ENCODE measurements at places on chromosomes 12 and 14. TPM values are rescaled to one million over a fixed set of nuclear protein-coding genes. Genes with fewer than 3 reads are reported as not detected.

The OR4K13 gene
- total RNA-seq: not detected

The WNT1 gene
- not detected for total RNA-seq

The RERGL gene
- not detected for total RNA-seq

The RAB15 gene
- total RNA-seq: 3.4 TPM

The GLI1 gene
- total RNA-seq: 0.03 TPM

The ERC1 gene
- total RNA-seq: 14.6 TPM

The ASCL1 gene
- total RNA-seq: not detected

The TCL1A gene
- total RNA-seq: not detected

The SMCO3 gene
- total RNA-seq: not detected

The RAD51AP1 gene
- 33.4 TPM for total RNA-seq

The FRMD6 gene
- total RNA-seq: 44.6 TPM

- DNase-seq: peak; percentile 4
These were observed 82.2 kb downstream of the PAPOLA start for GRCh38 chr14:96584199-96584906.

DNA sequence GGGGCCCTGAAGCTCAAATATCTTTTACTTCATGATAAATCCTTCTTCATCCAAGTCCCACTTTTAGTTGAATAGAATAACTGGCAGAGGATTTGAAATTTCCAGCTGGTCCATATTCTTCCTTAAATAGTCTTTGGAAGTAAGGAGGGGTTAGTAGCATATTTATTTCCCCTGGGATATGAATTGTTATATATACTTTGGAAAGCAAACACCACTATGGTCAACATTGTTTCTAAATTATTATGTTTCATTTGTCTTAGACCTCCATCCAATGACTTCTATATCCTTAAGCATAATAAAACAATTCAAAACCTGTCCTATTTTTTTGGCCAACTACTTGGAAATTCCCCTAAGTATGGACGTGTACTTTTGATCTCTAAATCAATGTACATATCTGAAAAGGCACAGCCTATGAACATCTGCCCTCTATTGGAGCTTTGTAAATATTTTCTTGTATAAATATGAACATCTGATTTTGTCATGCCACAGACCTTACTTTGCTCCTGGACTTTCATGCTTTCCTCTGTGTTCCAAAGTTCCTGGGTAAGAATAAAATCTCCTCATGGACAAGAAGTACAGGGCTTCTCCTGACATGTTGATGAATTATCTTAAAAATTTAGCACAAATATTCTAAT, 1212.0 kb downstream of the GALC start:
- no peak for DNase-seq

DNA sequence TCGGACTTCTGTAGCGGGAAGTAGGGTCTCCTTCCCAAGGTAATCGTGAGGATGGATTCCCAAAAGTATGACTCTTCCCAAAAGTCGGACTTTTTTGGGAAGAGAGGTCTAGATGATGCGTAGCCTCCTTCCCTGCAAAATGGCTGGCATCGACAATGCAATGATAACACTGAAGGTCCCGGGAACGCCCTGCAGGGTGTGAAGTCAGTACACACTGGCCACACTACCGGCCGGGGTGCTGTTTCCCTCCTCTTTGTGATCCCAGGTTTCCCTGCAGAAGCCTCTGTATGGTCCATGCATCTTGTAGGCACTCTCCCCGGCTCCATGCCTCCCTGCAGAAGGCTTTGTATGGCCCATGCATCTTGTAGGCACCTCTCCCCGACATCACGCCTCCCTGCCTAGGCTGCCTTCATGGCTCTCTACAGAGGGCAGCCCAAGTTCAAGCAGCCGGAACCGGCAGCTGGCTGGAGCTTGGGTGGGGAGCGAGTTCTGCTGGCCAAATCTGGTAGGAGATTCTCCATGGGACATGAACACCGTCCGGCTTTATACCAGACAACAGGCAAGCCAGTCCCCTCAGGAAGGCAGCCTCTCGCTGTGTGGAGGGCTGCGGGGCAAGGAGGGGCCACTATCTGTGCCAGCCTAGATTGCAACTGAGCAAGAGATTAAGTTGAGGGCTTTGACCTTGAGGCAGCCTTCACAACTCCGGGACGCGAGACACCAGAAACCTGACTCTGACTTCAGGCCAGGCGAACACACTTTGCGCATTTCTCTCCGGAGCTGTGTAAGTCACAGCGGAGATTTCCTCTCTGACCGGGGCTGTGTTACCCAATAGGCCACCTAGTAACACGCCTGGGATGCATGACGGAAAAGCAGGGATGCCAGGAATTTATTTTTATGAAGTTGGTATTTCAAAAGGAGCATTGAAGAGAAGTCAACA, 23.5 kb downstream of the FZD10 start:
- no peak for DNase-seq

GRCh38 chr14:104404922-104405321, 174.6 kb upstream of the C14orf180 start:
- no peak for DNase-seq

DNA sequence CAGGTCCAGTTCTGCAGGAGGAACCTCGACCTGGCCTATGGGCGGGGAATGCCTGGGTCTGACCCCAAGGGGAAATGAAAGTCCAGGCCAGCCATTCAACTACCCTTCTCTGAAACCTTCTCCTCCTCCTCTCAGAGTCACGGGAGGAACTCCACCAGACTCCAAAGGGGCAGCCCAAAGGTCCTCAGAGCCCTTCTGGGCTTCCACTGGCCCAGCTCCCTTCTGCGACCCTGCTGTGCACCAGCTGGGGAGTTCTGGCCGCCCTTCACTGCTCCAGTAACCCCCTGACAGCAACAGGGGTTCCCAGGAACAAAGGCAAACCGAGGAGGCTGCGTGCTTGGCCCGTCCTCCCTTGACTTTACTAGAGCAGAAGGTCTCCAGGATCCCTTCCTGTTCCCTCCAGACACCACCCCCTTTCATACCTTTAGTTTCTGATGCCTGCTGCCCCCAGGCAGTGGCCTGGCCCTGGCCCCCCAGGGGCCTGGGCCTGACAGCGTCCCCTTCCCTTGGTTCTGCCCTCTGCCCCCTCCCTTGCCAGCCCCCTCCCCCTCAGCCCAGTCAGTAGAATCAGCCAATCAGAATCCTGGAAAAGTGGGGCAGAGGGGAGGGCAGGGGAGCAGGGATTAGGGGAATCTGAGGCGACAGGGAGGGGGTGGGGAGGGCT, 850 bp upstream of the ZNF385A start:
- no peak for DNase-seq

- DNase-seq: no peak
These were observed 6.0 kb downstream of the GPR132 start for GRCh38 chr14:105059035-105059924.

DNA sequence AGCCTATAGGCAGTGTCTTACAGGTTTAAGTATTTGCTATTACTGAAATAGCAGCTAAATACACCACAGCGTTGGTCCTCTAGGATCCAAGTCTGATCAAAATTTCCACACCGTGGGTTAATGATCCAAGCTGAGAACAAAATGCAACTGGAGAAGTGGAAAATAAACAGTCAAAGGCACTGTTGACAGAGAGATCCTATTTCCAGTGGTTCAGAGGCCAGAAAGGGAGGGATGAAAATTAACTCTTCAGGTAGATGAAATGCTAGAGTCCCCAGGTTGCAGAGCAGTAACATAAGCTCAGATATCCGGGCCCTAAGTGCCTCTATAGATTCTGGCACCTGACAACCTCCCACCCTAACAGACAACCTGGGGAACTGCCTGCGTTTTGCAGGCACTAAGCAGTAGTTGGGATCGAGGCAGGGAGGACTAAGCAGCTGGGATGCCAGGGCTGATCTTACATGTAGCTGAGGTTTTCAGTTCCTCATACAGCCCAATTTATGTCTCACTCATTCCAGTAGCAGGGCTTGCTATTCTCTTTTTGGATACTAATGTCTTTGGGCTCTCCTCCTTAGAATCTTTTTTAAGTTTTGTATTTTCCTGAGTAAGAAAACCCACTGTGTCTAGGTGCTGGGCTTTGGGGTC, 42.7 kb upstream of the CRACR2A start:
- DNase-seq: no peak

DNA sequence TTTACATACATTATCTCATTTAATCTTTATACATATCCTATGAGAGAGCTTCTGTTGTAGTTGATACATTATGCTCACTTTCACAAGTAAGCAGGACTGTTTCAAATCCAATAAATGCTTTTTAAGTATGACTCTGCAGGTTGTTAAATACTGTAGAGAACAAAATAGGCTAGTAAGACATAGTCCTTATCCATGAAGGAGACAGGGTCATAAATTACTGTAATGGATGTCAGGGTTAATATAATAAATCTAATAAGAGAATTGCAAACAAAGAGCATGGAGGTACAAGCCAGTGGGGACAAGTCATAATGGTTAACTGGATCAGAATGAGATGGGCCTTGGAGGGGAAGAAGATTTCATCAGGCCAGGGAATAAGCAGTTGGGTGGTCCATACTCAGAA, 303.8 kb upstream of the RGS6 start:
- DNase-seq: no peak

GRCh38 chr12:115798309-115798917, 479.1 kb downstream of the MED13L start:
- DNase-seq: no peak

DNA sequence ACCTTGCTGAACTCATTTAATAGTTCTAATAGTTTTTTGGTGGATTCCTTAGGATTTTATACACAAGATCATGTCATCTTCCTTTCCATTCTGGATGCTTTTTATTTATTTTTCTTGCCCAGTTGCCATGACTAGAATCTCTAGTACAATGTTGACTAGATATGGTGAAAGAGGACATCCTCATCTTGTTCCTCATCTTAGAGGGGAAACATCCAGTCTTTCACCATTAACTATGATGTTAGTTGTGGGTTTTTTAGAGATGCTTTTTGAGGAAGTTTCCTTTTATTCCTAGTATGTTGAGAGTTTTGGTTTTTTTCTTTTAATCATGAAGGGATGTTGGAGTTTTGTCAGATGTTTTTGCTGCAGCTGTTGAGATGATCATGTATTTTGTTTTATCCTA, 8.7 kb downstream of the ANKRD13A start:
- no peak for DNase-seq

DNA sequence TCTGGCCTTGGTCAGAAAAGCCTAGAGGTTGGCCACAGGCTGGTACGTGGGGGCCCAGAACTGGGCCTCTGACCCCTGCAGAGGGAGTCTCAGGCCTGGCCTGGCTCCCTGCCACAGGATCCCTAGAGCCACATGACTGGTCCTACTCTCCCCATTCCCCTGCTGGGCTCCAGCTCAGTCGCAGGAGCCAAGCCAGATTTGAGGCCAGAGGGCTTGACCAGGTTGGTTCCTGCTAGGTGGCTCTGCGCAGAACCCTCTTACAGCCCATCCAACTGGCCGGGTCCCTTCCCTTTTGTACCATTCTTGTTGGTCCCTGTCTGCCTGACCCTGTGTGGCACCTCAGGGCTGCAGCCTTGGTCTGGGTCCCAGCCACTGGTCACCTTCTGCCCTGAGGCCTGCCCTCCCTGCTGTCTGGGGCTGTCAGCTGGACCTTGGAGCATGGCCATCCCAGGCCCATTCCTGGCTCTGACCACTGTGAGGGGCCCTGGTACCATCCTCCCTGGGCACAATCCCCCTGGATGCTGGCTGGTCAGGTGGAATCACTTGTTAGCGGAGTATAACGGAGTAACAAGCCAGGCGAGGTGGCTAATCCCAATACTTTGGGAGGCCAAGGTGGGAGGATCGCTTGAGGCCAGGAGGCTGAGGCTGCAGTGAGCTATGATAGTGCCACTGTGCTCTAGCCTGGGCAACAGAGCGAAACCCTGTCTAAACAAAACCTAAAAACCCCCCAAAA, 22.9 kb upstream of the PPP1R13B start:
- no peak for DNase-seq

GRCh38 chr12:57514720-57515407, 5.5 kb downstream of the DDIT3 start:
- DNase-seq: no peak

- no peak for DNase-seq
These were observed 264.1 kb downstream of the KIF21A start for GRCh38 chr12:39178837-39179236.

- no peak for DNase-seq
These were observed 164.2 kb downstream of the NDUFA12 start for GRCh38 chr12:94839347-94839746.

- no peak for DNase-seq
These were observed 80.0 kb upstream of the DICER1 start for GRCh38 chr14:95237121-95237957.

GRCh38 chr14:65303899-65304222, 108.7 kb upstream of the FUT8 start:
- no peak for DNase-seq

- DNase-seq: no peak
These were observed 49.4 kb downstream of the PITPNM2 start for GRCh38 chr12:123101526-123101925.

DNA sequence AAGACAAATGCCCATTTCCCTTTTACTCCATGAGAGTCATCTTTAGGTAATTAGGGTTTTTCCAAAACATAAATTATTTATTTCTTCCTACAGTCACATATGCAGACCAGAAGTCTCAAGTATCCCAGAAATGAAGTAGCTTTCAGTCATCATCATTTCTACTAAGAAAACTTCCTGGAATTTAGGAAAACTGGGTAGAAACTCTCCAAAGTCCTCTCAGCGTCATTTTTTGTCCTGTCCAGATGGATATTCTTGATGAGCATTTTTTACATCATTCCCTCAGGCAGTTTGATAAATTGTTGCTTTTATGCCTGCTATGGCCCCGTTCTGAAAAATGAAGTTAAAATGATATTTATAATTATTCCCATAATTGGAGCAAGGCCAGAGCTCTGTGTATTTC, 93.9 kb upstream of the DCN start:
- DNase-seq: no peak

GRCh38 chr12:91423693-91424050, 241.1 kb upstream of the DCN start:
- DNase-seq: no peak

DNA sequence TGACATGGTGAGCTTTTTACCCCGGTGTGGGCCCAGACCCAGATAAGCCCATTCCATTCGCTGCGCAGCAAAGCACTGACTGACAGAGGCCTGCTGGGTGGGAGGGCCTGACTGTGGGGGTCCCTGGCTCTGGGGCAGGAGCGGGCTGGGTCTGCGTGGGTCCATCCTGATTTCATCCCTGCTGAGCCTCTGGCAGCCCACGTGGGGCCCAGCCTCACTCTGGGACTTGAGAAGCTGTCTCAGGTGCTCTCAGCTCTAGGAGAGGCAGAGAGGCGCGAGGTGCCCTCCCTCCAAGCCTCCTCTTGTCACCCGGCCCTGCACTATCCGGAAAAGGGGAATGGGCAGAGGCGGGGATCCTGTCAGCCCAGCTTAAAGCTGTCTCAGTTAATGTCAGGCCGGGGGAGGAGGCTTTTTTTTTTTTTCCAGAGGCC, 927 bp downstream of the ABCB9 start:
- DNase-seq: no peak

DNA sequence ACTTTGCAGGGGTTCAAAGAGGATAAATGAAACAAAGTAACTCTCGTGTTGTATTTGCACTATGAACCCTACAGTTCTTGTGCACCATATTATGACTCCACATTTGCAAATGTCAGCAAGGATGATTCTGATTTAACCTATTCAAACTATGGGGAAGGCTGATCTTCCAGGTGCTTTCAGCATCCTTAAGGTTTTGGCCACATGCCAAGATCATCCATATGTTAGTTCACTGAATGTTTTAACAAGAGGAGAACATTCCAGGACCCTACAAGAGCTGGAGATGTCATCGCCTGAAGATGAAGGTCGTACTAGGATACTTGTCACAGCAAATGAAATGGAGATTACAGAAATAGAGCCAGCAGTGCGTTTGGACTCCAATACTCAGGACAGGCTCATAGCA, 114.2 kb downstream of the DHRS2 start:
- DNase-seq: no peak

GRCh38 chr12:76804435-76804976, 40.6 kb downstream of the ZDHHC17 start:
- no peak for DNase-seq

GRCh38 chr12:66804563-66804974, 125.7 kb upstream of the GRIP1 start:
- DNase-seq: no peak

- DNase-seq: no peak
These were observed 65.4 kb downstream of the PLEKHA5 start for GRCh38 chr12:19194963-19195362.

Data from MG63 (cell line).